ENCODE measurements at places on chromosomes 3 and 15.
A peak's percentile ranks its signal among the peaks of the same experiment; 100 is the strongest.

GRCh38 chr3:184460276-184460675, 80.4 kb downstream of the CHRD start:
- no peak for DNase-seq

- no peak for DNase-seq
Observed at GRCh38 chr3:118146658-118147375, 887.8 kb downstream of the IGSF11 start.

DNA sequence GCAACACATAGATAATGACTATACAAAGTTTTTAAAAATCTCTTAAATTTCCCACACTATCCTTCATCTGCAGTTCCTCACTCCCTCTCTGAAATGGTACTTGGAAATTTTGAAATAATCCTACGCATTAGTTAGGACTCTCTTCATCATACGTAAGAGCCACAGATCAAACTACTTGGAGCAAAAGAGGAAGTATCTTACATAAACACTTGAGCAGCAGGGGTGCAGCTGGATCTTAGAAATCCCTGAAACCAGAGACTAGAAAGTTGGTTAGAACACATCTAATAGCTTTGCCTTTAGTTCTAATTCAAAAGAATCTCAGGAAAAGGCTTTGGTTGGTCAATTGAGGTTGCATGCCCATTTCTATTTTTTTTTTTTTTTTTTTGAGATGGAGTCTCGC, 38.8 kb upstream of the ZNF445 start:
- no peak for DNase-seq

DNA sequence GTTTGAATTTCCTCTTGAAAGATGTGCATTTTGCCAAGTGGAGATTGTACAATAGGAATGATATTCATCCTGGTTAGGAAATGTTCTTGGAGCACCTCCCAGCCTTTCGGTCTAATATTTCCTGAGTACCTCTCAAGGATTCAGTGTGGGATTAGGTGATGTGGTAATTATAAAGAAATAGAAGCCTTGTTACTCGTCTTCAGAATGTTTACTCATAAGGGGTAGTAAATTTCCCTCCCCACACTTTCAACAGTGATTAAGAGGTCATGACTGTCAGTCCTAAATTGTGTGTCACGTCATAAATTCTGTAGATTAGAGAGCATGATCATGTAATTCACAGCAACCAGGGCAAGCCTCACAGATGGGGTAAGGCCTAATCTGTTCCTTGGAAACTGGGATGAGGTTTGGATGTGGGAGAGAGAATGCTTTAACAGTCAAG, 633.1 kb upstream of the TBL1XR1 start:
- DNase-seq, result peak; percentile 86

DNA sequence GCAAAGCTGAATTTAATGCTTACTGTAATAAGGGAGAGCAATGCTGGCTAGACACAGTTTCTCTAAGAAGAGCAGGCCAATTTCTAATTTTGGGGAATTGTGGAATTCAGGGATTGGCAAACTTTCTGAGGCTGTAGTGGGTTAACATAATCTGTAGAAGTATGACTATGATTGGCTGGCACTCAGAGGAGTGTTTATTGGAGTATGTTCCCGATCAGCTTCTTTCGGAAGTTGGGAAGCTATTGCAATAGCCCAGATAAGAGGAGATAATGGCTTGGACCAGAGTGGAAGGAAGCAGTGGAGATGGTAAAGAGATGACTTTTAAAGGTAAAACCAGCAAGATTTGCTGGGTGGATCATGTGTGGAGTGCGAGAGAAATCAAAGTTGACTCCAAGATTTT, 19.4 kb downstream of the TMOD3 start:
- DNase-seq, result no peak

- no peak for DNase-seq
Observed at GRCh38 chr15:85150130-85150480, 168.4 kb downstream of the PDE8A start.

GRCh38 chr3:8556473-8556869, 54.8 kb downstream of the LMCD1 start:
- no peak for DNase-seq

DNA sequence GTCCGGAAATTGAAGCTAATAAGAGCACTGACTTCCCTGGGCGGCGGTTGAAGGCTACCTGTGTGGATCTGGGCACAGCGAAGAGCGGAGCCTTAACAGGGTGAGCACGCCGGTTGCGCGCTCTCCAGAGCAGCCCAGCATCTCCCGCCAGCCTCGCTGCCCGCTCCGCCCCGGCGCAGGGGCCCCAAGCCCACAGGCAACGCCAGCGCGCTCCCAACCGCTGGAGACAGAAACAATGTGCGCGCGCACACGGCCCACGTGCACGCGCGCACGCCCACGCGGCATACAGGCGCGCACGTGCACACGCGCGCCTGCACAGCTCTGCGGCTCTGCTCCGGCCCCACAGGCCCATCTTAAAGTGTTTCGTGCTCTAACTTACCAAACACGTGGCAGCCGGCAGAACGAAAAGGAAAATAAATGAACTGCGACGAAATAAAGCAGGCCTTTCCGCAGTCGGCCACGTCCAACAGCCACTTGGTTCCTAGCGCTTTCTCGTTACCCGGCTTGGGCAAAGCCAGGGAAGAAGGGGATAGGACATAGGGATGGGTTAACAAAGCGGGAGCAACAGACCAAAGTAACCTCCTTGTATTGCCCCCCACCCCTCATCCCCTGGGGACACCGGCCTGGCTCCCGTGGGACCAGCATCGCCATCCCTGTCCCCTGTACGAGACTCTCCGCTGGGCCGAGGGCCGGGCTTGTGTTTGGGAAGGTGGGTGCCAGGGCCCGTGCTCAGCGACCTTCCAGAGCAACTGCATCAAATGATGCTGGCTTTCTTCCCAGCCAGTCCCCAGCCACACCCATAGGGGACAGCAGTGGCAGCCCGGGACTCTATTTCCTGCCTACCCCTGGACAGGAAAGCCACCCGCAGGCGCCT, 203.7 kb downstream of the ABHD5 start:
- peak; percentile 27 for DNase-seq

- DNase-seq, result no peak
Observed at GRCh38 chr3:127011270-127011992, 28.5 kb downstream of the PLXNA1 start.

- no peak for DNase-seq
Observed at GRCh38 chr15:98547741-98548138, 100.6 kb upstream of the IGF1R start.

GRCh38 chr15:61327019-61327631, 98.0 kb upstream of the RORA start:
- no peak for DNase-seq

- no peak for DNase-seq
Observed at GRCh38 chr3:55305696-55306485, 181.2 kb downstream of the WNT5A start.

DNA sequence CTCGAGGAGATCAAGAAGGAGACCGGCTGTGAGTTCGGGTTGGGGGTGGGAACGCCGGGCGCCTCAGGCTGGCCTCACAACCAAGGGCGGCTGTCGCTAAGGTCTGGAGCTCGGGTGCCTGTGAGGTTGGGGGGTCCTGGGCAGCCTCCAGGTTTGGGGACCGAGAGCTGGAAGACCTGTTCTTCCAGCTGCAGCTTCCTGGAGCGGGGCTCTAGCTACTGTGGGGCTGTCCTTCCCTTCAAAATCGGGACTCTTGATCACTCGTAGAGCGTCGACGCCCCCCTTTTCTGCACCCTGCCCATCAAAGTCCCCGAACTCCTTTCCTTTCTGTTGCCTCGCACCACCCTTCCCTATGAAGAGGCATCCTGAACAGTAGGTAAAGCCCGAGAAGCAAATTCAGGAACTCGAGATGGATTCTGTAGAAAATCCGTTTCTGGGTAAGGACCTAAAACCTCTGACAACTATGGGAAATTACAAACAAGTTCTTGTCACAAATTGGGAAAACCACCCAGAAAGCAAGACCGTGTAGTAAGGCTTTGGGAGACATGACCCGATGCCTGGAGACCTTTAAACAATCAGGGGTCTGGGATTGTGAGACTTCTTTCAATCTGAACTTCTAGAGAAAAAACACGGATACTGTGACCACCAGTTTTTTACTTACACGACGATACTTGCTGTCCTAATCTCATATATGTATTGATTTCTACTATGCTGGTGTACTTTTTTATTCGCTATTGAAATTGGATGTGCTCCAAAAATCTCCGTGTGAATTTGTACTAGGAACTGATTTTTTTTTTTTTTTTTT, 556 bp downstream of the CHP1 start:
- DNase-seq, result no peak

- DNase-seq, result peak; percentile 82
Observed at GRCh38 chr15:82936966-82937711, 15.4 kb downstream of the HOMER2 start.

DNA sequence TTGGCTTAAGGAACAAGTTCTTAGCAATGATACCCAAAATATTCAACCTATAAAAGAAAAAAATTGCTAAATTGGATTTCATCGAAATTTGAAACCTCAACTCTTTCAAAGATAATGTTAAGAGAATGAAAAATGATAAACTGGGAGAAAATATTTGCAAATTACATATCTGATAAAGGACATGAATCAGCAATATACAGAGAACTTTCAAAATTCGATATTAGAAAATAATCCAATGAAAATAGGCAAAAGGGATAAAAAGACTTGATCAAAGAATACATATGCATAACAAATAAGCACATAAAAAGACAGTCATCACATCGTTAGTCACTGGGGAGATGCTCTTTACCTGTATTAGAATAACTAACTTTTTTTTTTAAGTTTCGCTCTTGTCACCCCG, 73.0 kb upstream of the NEO1 start:
- no peak for DNase-seq

- DNase-seq, result no peak
Observed at GRCh38 chr3:52140769-52141168, 13.5 kb downstream of the POC1A start.

GRCh38 chr3:150323770-150324169, 84.3 kb upstream of the TSC22D2 start:
- no peak for DNase-seq

DNA sequence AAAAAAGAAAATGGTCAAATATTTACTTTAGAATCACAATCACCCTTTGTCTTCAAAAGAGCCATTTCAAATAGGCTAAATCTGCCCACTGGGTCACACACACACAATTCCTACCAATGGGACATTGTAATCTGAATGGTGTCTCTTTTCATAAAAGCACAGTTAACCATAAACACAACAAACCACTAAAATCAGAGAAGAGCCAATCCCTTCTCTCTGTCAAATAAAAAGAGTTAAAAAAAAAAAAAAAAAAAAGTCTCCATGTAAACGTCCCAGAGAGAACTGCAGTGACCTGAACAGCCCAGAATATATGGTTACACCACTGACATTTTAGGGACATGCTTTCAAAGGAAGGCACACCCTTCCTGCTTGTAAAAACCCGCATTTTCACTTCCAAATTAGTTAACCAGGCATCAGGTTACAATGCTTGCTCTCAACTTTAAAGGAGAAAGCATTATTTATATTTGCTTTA, 63.7 kb downstream of the PRICKLE2 start:
- peak; percentile 43 for DNase-seq

DNA sequence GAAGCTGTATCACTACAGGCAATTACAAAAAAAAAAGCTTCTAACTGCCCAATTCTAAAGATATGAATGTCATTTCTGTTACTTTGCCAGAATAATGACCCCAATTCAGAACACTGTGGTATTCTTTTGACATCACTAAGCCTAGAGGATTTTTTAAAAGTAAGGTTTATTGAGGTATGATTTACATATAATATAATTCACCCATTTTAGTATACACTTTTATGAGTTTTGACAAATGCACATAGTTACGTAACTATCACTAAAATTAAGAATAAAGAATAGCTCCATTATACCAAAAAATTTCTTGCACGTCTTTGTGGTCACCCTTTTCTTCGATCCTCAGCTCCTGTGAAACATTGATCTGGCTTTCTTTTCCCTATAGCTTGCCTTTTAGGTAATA, 74.0 kb upstream of the PLSCR5 start:
- DNase-seq, result no peak

DNA sequence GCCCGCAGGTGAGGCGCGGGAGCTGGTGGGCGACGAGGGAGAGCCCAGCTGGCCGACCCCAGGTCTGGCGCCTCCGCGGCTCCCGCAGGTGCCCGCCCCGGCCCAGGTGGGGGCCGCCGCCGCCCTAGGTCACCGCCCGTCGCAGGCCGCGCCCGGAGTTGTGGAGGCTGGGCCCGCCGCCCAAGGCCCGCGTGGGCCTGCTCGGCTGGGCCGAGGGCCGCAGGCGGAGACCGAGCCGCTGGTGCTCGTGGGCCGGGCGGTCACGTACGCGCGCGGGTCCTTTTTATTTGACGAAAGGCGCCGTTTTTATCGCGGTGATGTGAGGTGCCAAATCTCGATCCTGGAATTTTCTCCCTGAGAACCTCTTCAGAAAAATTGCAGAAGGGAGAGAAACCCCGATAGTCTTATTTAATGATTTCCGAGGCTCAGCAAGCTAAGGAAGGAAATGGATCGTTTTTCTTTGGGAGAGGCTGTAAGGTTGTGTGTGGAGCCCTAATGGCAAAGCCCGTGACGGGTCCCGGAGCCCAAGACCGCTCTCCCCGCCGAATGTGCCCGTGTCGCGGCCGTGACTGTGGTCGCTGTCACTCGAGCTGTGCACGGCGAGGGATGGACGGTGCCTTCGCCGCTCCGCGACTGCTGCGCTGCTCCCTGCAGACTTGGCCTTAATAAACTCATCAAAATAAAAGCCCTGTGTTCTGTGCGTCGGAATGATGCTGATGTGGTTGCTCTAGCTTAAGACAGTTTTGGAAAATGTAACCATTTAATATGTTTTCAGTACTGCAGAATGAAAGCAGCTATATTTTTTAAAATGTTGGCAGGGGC, 612 bp downstream of the APPL1 start:
- DNase-seq, result peak; percentile 49

- DNase-seq, result no peak
Observed at GRCh38 chr3:197463279-197463678, 92.5 kb downstream of the BDH1 start.

- DNase-seq, result no peak
Observed at GRCh38 chr3:45381168-45381852, 7.1 kb upstream of the LARS2 start.

Measured in mammary epithelial cell (primary cell).